ENCODE measurements at places on chromosomes 7 and 10.

DNA sequence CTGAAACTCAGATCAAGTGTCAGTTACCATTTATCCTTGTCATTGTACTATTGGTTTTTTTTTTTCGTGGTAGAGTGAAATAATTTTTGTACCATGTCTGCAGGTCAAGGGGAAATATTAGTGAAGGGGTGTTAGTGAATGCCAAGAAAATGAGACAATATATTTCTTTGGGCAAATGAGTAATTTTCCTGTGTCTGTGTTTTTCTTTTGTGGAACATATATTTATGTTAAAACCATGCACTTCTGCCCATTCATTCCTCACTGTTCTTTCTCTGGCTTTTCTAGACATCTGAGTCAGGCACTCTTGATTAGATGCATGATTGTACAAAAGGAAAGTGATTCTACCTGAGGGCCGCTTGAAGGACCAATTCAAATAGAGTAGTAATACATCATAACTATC lies 161.6 kb downstream of the BICC1 start:
- DNase-seq = no peak

GRCh38 chr10:107418085-107418806 lies 253.7 kb upstream of the SORCS1 start:
- no peak for DNase-seq

GRCh38 chr7:16232273-16232672 lies 189.1 kb downstream of the CRPPA start:
- DNase-seq = no peak

DNA sequence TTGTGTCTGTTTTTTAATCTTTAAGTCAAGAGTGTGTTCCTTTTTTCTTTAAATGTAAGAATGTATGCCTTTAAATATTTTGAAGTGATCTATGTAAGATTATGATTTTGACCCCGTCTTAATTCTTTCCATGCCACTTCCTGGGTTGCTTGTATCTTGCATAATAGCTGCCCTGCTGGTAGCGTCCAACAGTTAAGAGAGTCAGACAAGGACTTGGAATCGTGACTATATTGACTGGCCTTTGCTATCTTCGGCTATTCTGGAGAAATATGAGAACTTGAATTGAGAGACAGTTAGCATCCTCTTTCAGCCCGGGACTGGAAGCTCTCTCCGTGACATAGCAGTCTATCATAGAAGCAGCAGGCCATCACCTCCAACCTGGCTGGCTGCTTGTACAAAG lies 13.0 kb downstream of the NRP1 start:
- DNase-seq = no peak

- DNase-seq = no peak
Observed at GRCh38 chr10:5447611-5448071, 35.3 kb downstream of the NET1 start.

GRCh38 chr7:2162959-2163358 lies 69.8 kb downstream of the MAD1L1 start:
- no peak for DNase-seq

DNA sequence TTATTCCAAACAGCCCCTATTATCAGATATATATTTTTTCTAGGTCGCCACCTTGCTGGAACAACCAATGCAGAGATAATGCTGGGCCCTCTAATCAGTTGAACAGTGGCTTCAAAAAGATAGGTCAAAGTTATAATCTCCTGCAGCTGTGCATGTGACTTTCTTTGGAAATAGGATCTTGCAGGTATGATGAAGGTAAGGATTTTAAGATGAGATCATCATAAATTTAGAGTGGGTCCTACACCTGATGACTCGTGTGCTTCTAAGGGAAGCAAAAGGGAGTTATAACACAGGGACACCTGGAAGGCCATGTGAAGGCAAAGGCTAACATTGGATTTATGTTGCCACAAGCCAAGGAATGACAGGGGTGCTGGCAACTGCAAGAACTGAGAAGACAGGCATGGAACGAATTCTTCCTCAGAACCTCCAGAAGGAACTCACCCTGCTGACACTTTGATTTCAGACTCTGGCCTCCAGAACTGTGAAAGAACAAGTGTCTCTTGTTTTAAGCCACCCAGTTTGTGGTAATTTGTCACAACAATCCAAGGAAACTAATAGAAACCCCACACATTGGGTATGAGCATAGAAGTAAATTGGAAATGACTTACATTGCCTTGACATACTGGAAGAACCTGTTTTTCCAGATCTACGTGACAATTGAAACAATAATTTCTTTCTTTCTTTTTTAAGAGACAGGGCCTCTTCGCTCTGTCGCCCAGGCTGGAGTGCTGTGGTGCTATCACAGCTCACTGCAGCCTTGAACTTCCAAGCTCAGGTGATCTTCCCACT lies 34.4 kb downstream of the CCDC71L start:
- DNase-seq = no peak

GRCh38 chr10:9331583-9332008 lies 1277.1 kb downstream of the GATA3 start:
- DNase-seq = peak; percentile 60

DNA sequence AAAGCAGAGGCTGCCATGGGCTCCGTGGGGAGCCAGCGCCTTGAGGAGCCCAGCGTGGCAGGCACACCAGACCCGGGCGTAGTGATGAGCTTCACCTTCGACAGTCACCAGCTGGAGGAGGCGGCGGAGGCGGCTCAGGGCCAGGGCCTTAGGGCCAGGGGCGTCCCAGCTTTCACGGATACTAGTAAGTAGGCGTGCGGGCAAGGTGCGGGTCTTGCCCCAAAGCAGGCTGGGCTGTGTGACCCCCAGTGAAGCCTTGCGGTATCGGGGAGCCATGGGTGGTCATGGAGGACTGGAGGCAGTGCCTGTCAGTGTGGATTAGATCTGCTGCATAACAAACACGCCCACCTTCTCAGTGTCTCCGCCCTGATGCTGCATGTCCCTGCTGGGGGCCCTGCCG lies 5.1 kb downstream of the SLC29A4 start:
- no peak for DNase-seq

GRCh38 chr7:90081621-90082020 lies 72.6 kb upstream of the STEAP1 start:
- no peak for DNase-seq

GRCh38 chr10:49664006-49664841 lies 15.2 kb upstream of the C10orf53 start:
- no peak for DNase-seq

DNA sequence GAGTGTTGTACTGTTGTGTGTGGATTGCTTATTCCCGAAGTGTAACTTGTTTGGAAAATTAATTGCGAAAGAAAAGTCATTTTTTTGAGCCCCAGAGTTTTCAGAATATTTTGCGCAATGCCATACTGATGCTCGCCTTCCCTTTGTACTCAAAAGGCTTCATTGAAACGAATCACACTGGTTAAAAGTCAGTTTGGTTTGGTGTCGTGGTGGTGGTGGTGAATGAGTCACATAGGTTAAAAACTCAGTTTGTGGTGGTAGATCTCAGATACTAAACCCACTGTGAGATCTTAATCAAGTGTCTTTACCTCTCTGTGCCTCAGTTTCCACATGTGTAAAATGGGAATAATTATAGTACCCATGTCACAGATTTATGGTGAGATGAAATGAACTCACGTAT lies 61.1 kb upstream of the IL6 start:
- no peak for DNase-seq

DNA sequence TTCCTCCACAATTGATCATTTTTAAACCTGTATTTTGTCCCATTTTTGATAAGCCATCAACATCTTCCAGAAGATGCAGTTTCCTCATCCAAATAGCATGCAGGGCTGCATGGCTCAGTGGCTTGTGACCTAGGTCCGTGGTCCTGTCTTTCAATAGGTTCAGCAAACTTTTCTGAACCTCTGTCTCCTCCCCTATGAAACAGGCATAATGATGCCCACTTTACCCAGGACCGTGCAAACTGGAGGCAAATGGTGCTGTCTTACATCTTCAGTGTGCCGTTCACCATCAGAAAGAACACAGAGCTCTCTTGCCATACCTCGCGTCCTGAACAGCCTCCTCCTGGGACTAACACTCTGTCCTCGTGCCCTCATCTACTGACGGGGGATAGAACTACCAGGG lies 22.3 kb upstream of the FIGNL1 start:
- DNase-seq = no peak

- DNase-seq = no peak
Observed at GRCh38 chr10:120825878-120826769, 25.0 kb upstream of the WDR11 start.

DNA sequence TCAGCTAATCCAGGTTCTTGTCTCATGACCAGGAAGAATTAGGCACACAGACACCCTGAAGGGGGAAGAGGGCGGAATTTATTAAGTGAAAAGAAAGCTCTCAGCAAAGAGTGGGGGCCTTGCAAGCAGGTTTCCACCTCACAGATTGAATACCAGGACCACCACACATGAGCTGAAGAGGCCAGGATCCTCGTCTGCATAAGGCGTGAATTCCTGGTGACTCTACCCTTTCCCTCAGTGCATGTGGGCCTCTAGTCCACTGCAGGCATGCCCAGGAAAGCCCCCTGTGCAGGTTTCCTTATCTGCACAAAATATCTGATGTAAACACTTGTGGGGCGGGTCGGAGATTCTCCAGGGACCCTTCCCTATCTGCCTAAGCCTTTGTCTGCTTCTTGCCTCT lies 782.1 kb upstream of the LRRN3 start:
- DNase-seq = no peak

- peak; percentile 4 for DNase-seq
Observed at GRCh38 chr10:7610651-7611389, 55.9 kb downstream of the ITIH5 start.
